ENCODE measurements at places on chromosomes 12 and 14. TPM values are rescaled to one million over a fixed set of nuclear protein-coding genes. Genes with fewer than 3 reads are reported as not detected.

DNA sequence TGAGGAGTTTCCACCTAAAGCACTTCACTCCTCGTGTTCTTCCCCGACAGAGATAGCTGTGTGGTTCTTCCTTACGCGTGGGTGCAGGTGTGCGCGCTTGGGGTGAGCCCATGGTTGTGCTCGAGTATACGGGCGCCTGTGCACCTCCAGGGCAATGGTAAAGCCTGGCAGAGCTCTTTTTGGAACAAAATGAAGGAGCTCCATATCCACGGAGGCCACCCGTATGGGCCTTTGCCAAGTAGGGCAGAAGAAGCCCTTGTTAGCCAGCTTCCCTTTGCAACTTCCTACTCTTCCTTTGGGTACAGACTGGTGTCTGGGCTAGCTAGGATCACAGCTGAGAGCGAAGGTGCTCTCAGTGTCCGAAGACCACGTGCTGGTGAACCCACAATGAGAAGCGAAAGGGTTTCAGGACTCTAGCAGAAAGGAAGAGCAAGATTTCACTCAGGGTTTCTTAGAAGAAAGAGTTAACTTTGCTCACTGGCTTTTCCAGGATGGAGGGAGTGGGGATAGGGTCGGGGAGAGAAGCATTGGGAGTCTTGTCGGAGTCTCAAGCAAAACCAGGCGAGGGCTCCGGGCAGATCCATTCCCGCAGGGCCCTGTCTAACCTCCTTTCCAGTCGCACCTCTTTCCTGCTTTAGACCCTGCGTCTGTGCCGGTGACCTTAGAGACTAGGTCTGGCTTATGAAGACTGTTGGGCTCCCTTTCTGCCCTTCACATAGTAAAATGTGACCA is 960 bp upstream of the LRFN5 start:
- H3K36me3 ChIP-seq, result no peaks in the 10 kb centered on the region
- peaks cover 48% of the 10 kb centered on the region for H3K4me1 ChIP-seq
- H3K4me3 ChIP-seq, result peak overlapping the region; percentile 55
- H3K27ac ChIP-seq, result peak overlapping the region; percentile 84
- no peaks in the 10 kb centered on the region for H3K27me3 ChIP-seq

GRCh38 chr14:98368221-98368620 is 903.8 kb downstream of the BCL11B start:
- H3K36me3 ChIP-seq, result no peaks in the 10 kb centered on the region
- H3K27ac ChIP-seq, result no peak overlapping the region
- H3K4me3 ChIP-seq, result no peak overlapping the region
- no peaks in the 10 kb centered on the region for H3K4me1 ChIP-seq
- no peaks in the 10 kb centered on the region for H3K27me3 ChIP-seq

GRCh38 chr12:89475203-89475990 is 49.2 kb downstream of the GALNT4 start:
- no peak for DNase-seq
- H3K27me3 ChIP-seq, result no peaks in the 10 kb centered on the region
- H3K27ac ChIP-seq, result no peak overlapping the region

- DNase-seq, result no peak
- H3K27ac ChIP-seq, result no peak within 1 kb of the TSS
- H3K4me1 ChIP-seq, result peaks cover 16% of the 10 kb centered on the region
- H3K27me3 ChIP-seq, result peaks cover 44% of the 10 kb centered on the region
- peak within 1 kb of the TSS; percentile 9 for H3K4me3 ChIP-seq
Measured at GRCh38 chr12:113471619-113472171, at the start of gene LHX5. LHX5 (minus strand) TSS chr12:113471871; CDS start chr12:113471498, 373 bp downstream.

DNA sequence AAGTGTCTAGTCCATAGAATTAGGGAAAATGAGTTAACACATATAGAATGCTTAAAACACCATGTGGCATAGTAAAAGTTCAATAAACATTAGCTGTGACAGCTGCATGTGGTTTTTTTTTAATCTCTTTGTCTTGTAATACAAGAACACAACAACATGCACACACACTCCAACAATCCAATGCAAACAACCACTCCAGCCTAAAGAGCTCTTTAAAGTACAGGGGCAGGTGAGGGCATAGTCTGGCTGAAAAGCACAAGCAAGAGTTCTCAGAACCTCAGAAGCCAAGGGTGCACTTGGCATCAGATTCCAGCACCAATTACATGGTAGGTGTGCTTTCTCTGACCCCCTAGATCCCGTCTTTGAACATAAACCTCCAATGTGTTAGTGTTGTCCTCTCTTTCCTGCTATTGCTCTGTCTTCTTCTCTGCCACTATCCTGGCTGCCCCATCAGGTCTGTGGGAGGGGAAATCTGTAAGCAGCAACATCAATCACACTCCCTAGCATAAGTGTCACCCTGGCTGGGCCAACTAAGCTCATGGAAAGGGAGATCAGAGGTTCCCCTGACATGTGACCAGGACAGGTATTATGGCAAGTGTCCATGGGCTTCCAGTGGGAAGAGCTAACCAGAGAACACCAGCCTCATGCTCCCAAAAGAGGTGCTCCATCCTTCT is 91.0 kb downstream of the SLC8A3 start:
- no peak overlapping the region for H3K4me3 ChIP-seq
- H3K36me3 ChIP-seq, result no peaks in the 10 kb centered on the region
- no peaks in the 10 kb centered on the region for H3K4me1 ChIP-seq

DNA sequence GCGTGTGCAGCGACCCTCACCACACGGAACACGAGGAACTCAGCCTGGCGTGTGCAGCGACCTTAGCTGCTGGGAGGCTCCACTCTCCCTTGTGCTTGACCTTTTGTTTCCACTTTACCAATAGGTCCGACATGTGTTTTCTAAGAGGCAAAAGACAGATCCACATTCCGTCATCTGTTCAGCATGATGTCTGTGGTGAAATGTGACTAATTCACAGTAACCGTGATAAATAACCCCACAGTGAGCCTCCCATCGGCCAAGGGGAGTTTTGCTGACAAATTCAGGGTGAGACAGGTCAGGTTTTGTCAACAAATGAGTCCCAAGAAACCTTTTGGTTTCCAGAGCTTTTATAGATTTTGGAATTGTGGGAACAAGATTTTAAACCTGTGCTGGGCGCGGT is 55.9 kb downstream of the MOK start:
- no peak for DNase-seq
- H3K4me1 ChIP-seq, result no peaks in the 10 kb centered on the region
- H3K27me3 ChIP-seq, result no peaks in the 10 kb centered on the region
- no peak overlapping the region for H3K4me3 ChIP-seq
- H3K36me3 ChIP-seq, result no peaks in the 10 kb centered on the region
- no peak overlapping the region for H3K27ac ChIP-seq

DNA sequence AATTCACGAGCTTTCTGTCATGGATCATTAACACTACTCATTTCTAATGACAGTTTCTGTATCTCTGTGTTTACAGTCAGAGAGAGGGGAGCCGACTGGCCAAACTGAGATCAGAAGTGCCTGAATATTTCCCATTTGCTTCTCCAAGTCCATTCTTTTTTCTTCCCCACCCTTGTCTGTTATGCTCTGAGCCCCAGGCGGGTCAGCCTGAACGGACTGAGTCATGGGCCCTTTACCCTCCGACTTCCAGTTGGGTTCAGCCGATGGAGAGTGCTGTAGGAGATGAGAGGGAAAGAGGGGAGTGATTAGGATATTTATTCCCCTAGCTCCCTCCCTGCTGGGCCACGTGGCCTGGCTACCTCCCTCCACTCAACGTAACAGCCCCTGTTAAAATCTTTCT is 104.7 kb downstream of the PAH start:
- H3K27ac ChIP-seq, result no peak overlapping the region
- H3K36me3 ChIP-seq, result no peaks in the 10 kb centered on the region
- no peak for DNase-seq
- H3K27me3 ChIP-seq, result no peaks in the 10 kb centered on the region
- H3K4me1 ChIP-seq, result no peaks in the 10 kb centered on the region

DNA sequence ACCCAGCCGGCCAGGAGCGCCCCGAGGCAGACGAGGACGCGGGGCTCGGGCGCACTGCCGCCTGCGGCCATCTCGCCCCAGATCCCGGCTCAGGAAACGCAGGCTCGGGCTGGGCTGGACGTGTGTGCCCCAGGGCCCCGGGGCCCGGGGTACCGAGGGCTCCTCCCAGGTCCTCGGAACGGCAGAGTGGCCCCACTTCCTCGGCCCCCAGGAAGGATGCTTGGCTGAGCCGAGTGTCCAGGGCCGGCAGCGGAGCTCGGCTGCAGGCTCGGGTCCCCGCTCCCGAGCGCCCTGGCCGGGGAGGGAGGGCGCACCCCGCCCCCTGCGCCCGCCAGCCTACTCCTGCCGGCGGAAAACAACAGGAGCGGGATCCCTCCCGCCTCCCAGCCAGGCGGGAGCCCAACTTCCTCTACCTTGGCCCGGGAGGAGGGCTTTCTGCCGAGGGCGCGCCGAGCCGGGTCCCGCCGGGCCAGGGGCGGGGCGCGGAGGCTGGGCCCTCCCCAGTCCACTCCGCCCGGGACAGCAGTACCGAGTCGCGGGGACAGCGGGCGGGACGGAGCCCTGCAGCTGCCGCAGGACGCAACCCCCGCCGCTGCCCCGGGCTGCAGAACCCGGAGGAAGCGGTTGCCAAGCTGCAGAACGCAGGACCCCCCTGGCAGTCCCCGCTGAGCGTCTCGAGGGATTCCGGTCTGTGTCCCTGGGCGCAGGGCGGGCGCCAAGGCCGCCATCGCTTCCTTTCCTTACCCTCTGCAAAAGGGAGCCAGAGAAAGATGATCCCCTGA is at the start of gene VSIG10:
Gene VSIG10 (minus strand): TSS at position 411 of the 782 bp plus-strand sequence. CDS start 340 bp downstream, at position 71.
- peak within 1 kb of the TSS; percentile 85 for H3K27ac ChIP-seq
- DNase-seq, result peak; percentile 89
- H3K27me3 ChIP-seq, result no peaks in the 10 kb centered on the region

- no peak overlapping the region for H3K27ac ChIP-seq
- H3K27me3 ChIP-seq, result no peaks in the 10 kb centered on the region
- H3K4me3 ChIP-seq, result no peak overlapping the region
- DNase-seq, result no peak
- peaks cover 5% of the 10 kb centered on the region for H3K4me1 ChIP-seq
- no peaks in the 10 kb centered on the region for H3K36me3 ChIP-seq
Measured at GRCh38 chr12:107131832-107132616, 38.7 kb upstream of the CRY1 start.

- no peaks in the 10 kb centered on the region for H3K27me3 ChIP-seq
- no peaks in the 10 kb centered on the region for H3K36me3 ChIP-seq
- H3K4me3 ChIP-seq, result no peak overlapping the region
- H3K27ac ChIP-seq, result no peak overlapping the region
Measured at GRCh38 chr14:95281560-95282176, 38.0 kb downstream of the CLMN start.

DNA sequence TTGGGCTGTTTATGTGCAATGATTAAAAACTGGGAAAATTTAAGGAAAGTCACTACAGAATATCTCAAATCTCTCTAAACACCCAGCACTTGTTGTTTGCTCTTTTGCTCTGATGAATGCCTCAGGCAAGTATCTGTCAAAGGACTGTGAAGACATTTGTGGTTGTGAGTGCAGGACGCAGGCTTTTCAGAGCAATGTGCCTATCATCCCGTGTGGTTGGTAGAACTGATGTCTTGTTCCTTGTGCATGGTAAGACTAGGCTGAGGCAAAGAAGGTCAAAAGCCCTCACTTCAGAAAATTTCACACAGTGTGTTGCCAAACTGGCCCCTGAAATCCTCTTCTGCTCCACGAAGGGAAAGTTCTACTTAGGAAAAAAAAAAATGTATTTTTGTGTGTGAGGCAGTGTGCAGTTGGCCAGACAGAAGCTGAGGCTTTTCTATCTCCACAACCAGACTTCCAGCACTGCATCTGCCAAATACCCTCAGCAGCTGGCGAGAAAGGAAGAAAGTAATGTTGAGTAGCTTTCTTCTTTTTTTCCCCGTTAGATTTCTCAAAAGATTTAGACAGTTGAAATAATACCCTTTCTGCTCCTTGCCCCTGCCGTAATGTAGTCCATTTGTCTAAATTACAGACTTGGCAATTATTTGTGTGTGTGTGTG is 1103.1 kb downstream of the VRK1 start:
- no peak overlapping the region for H3K4me3 ChIP-seq
- H3K36me3 ChIP-seq, result no peaks in the 10 kb centered on the region
- no peaks in the 10 kb centered on the region for H3K27me3 ChIP-seq
- H3K27ac ChIP-seq, result no peak overlapping the region
- no peaks in the 10 kb centered on the region for H3K4me1 ChIP-seq

DNA sequence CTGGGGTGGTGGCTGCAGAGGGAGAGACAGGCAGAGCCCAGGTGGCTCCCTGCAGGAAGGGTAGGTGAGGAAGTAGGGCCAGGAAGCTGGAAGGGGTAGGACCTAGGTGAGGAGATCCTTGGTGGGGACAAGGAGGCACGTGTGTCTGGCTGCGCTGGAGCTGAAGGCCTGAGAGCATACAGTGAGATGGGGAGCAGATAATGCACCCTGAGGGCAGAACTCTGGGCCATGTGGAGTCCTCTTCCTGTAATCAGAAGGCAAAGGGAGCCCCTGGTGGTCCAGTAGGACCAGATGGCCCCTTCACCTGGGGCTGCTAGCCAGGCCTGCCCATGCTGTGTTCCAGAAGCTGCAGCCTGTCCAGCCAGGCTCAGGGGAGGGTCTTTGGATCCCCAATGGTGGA is 15.3 kb upstream of the KRT80 start:
- H3K27ac ChIP-seq, result peak overlapping the region; percentile 14
- no peak overlapping the region for H3K4me3 ChIP-seq
- DNase-seq, result no peak
- no peaks in the 10 kb centered on the region for H3K36me3 ChIP-seq

DNA sequence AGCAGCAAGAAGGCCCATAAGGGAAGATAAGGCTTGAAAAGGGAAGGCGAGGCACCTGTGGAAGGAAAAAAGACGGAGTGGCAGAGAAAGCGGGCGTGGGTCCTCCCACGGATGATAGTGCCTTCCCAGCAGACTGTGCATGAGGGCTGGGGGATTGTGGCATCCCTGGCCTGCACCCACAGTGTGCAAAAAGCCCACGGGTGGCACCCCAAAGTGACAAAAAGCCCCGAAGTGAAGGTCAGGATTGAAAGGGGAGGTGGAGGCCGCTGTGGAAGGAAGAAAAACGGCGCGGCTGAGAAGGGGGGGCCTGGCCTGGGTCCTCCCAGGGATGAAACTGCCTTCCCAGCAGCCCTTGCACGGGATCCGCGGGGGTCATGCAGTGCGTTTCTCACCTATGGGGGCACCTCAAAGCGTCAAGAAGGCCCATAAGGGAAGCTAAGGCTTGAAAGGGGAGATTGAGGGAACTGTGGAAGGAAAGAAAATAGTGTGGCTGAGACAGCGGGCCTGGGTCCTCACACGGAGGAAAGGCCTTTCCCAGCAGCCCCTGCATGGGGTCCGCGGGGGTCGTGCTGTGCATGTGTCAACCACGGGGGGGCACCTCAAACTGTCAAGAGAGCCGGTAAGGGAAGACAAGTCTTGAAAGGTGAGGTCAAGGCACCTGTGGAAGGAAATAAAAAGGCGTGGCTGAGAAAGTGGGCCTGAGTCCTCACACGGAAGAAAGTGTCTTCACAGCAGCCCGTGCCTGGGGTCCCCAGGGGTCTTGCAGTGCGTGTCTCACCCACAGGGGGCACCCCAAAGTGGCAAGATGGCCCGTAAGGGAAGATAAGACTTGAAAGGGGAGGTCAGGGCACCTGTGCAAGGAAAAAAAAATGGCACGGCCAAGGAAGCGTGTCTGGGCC is 274.1 kb downstream of the ALG10 start:
- DNase-seq, result no peak
- no peak overlapping the region for H3K27ac ChIP-seq
- no peaks in the 10 kb centered on the region for H3K4me1 ChIP-seq
- H3K27me3 ChIP-seq, result no peaks in the 10 kb centered on the region

GRCh38 chr14:69038455-69039287 is 59.6 kb upstream of the ACTN1 start:
- no peaks in the 10 kb centered on the region for H3K36me3 ChIP-seq
- DNase-seq, result peak; percentile 69

The INSM2 gene
- not detected for total RNA-seq

The MANSC4 gene
- not detected for total RNA-seq

The NFATC4 gene
- total RNA-seq, result 20.9 TPM

Measured in stomach (tissue), 19 donors.